Stimulated activated CD8-positive, alpha-beta memory T cell treated with anti-CD3 and anti-CD28 coated beads, Interleukin-7, amount 100 ng/mL, for 24 hours (primary cell): ENCODE measurements at places on chromosomes 16 and 17.

DNA sequence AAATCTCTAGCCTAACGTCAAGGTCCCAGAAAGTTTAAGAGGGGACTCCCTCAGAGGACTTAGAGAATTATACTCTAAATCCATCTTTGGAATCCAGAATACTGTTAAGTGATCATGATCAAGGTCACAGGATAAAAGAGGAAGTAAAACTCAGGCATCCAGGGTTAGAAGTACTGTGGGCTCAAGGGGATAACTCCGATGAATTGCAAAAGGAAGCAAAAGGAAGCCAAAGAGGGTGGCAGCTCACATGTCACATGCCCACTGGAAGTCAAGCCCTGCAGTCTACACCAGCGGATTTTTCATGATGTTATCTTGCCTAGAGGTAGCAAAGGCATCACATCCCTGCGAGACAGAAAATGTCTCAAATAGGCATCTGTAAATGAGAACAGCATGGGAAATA, 3.8 kb downstream of the ZNF821 start:
- no peak for DNase-seq

- DNase-seq: no peak
These were observed 27.4 kb downstream of the IL21R start for GRCh38 chr16:27429330-27429871.

DNA sequence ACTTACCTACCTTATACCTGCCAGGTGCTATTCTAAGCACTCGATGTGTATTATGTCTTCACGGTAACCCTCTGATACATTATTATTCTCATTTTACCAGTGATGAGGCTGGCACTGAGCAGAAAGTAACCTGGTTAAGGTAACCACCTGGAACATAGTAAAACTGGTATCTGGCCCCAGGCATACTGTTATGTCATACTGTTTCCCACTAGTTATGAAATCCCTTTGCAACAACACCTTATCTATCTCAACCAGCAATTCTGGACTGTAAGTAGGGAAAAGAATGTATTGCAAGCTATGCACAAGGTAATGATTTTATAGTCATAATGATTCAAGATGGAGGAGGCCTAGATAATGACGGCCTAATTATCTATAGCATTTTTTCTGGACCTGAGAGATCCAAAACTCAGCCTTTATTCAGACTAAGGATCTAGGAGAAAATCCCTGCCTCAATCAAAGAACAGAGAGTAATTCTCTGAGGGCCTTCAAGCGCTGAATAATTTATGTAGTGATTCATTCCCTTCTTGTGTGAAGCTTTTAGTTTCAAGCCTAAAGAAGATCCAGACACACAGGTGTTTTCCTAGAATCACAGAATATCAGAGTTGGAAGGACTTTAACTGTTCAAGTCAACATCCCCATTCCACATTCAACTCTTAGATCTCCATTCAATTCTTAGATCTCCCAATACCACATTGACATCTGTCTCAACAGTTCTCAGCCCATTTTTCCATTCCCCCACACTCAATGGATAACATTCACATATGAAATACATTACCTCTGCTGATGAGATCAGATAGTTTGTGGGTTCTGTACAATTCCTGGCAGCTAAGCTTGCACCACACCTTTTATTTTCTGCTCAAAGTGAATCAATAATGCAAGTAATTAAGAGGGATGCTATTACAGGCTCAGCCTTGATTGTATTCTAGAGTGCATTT, 14.9 kb upstream of the MMD start:
- DNase-seq: no peak

DNA sequence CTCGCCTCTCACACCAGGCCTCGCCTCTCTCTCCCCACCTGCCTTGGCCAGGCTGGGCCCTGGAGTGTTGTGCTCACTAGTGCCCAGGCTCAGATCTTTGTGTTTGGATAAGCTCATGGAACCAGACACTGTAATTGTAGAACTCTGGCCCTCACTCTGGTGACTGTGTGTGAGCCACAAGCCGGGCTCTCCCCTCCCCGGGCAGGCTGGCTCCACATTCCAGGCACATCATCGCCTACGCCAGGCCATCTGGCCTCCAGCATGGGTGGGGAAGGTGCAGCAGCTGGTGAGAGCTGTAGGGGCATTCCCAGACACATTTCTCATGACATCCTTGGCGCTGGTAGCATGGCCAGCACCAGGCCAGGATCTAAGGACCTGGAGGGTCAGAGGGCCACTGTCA, 202.3 kb downstream of the RAB11FIP4 start:
- DNase-seq: no peak

DNA sequence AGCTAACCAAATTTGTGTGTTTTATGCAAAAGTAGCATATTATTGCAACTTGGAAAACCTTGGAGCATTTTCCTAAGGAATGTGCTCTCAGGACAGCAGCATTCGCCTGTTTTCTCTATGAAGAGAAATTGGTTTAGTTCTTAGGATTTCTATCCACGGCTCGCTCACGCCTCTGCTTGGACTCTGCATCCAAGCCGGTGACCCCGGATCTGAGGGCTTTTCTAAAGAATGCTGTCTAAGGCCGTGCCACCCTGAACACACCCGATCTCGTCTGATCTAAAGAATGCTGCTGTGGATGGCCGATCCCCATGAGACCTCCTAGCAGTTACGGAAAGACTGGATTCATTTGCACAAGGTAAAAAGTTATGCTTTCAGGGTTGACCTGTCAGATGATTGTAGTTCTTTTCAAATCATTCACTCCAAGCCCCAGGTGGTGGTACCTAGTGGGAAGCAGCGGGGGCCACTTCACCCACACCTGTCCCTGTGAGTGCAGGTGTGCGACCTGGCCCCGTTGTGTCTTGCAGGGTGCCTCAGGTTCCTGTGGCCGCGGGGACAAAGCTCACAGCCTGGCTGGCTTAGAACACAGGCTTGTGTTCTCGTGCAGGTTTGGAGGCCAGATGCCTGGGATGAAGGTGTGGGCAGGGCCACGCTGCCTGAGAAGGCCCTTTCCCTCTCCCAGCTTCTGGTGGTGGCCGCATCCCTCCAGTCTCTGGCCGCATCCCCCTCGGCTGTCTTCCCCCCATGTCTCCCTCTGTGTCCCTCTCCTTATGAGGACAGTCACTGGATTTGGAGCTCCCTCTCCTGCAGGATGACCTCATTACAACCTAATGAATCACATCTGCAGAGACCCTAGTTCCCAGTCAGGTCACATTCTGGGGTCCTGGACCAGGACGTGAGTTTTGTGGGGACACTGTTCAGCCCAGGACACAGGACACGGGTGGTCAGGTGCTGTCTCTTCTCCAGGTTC, 71.1 kb downstream of the BANP start:
- no peak for DNase-seq

DNA sequence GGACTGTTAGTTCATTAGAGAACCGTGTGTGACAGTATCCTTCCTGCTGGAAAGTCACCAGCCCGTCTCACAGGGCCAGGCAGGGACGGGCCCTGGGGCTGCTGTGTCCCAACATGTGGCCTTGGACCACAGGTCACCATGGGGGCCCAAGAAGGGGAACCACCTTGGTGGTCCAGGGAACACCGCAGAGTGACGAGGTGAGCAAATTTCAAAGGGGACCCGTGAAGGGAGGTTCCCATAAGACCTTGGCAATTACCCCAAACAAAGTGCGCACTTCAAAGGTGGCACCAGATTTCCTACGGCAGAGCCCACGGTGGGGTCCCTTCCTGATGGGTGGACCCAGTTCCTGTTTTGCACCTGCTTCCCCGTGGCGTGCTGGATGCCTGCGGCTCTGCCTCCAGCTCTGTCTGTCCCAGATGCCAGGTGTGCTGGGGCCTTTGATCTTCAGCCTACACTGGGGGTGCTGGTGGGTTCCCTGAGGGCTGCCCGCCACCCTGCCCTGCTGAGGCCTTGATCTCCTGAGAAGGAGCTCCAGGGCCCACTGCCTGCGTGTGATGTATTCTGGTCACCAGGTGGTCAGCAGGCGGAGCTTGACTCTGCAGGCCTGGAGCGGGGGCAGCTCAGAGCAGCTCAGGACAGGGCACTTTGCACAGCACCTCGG, 27.0 kb downstream of the SLC7A5 start:
- DNase-seq: no peak

DNA sequence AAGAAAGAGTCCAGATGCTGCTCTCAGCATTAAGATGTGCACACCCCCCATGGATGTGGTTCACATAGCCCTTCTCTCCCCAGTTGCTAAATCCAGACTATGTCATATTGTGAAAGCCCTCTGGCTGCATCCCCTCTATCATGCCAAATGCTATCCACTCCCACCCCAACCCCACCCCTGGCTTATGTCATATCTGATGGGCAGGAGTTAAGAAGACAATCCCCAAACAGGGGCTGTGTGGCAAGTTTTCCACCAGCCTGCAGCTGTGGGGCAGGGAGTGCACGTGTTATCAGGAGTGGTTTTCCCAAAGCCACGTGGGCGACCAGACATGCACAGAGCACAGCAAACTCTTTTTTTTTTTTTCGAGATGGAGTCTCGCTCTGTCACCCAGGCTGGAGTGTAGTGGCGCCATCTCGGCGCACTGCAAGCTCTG, 10.0 kb downstream of the FAM117A start:
- DNase-seq: no peak

DNA sequence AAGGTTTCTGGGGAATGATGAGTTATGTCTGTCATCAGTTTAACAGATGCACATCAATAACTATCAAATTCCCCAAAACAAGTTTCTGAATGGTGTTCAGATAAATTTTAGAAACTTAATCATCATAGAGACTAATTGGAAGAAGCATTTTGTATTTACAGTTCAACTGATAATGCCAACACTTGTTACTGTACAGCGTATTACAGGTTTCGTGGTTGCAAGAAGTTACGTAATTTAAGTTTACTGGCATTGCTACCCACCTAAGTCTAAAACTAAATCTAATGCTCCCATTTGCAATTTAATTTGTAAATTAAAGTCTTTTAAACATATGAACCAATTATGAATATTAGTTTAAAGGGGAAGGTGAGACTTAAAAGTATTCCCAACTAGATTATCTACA, 3.0 kb downstream of the SRSF1 start:
- no peak for DNase-seq

DNA sequence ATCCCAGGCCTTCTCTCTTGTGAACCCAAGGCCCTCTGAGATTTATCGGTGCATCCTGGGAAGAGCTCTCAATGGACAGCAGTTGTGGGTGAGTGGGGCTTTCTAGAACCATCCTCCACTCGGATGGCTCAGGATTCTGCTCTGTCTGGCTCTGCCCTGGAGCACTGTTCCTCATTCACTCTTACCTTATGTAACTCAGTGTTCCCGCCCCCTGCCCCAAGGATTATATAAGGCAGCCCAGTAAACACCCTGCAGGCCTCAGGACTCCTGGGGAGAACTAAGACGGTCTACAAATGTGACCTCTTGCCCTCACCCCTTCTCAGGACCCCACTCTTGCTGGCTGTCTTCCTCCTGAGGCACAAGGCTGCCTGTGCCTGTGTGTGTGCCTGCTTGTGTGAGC, 3.8 kb downstream of the RPRML start:
- no peak for DNase-seq

GRCh38 chr16:84446084-84446483, 58.4 kb downstream of the MEAK7 start:
- DNase-seq: no peak

GRCh38 chr17:50270435-50271362, 3.6 kb upstream of the TMEM92 start:
- DNase-seq: no peak

DNA sequence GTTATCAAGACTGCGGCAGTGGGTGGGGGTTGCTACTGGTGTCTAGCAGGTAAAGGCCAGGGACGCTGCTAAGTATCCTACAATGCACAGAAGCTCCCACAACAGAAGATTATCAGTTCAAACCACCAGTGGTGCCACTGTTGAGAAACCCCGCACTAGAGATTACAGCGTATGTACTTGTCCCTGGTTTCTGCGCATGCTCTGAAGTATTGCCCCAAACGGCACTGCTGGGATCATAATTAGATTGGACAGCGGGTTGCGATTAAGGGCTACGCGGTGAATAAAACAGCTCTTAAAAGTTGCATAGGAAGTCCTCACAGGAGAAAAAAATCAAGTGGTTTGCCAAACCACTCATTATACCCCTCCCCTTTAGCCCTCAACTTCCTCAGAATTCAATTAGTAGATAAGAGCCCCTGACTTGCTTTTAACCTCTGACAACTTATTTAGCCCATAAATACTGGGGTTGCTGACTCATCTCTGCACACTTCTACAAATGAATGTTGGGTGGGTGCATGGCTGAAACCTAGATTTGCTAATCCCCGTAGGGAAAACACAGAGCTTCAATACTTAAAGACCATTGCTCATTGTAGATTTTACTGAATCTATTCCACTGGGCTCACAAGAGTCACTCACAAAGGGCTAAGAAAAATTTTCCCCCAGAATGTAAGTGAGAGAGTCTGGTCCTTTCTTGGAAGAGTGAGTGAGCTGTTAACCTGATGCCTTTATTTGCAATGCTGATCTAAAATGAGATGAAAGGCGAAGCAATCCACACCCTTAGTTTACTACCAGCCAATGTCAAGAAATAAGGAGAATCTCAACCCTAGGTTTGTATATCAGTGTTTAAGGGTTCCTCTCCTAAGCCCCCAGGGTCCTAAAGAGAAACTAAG, 91.8 kb downstream of the RGS9 start:
- no peak for DNase-seq

DNA sequence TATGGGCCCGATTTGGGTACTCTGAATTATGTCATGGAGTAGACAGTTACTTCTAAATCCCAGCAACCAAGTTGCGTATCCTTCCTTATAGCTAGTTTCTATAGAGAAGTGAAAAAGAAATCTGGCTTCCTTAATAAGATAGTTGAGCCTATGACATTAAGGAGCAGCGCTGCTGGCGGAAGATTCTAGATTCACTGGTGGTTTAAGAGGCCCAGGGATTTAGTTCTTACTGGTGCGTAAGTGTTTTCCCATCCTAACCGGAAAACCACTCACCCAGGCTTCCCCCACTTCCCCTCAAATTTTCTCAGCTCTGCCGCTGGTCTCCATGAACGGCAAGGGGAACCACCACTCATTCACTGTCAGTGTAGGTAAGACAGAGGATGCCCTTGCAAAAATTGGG, 230.4 kb downstream of the CPPED1 start:
- no peak for DNase-seq

DNA sequence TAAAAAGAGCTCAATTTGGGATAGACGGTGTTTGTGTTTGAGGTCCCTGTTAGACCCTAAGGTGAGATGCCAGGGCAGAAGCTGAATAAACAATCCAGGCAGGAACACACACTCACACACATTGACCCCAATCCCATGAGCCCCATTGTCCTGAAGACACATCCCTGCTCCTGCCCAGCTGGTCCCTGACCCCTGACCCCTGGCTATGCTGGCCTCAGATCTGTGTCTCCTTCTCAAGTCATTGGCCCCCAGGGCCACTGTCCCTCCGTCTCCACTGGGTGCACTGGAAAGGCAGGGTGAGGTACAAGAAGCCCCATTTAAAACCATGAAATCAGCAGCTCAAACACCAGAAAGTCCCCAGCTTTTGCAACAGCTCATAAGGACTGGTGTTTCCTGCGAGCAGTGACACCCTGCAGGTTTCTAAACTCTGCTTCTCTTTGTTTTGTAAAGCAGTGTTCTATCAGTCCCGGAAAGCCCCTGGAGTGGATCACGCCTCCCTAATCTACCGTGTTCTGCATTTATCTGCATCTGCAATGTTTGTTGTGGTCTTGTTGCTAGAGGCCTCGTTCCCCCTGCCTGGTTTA, 18.0 kb upstream of the ASGR2 start:
- DNase-seq: no peak

GRCh38 chr16:50989047-50989446, 162.0 kb downstream of the SALL1 start:
- no peak for DNase-seq
